ENCODE measurements at places on chromosomes 1 and 21. TPM values are rescaled to one million over a fixed set of nuclear protein-coding genes. Genes with fewer than 3 reads are reported as not detected.

- H3K27me3 ChIP-seq: no peaks in the 10 kb centered on the region
- H3K4me3 ChIP-seq: no peak overlapping the region
- peak overlapping the region; percentile 23 for H3K27ac ChIP-seq
- peaks cover 5% of the 10 kb centered on the region for H3K4me1 ChIP-seq
These were observed 15.5 kb upstream of the PPP1R15B start for GRCh38 chr1:204426971-204427701.

CNIH4 gene
- total RNA-seq: 19.2 TPM

KRTAP19-3 gene
- total RNA-seq: not detected

- no peaks in the 10 kb centered on the region for H3K27me3 ChIP-seq
- H3K36me3 ChIP-seq: no peaks in the 10 kb centered on the region
- no peak overlapping the region for H3K4me3 ChIP-seq
- H3K4me1 ChIP-seq: no peaks in the 10 kb centered on the region
- DNase-seq: no peak
These were observed 73.0 kb downstream of the PTPRC start for GRCh38 chr1:198711837-198712236.

DNA sequence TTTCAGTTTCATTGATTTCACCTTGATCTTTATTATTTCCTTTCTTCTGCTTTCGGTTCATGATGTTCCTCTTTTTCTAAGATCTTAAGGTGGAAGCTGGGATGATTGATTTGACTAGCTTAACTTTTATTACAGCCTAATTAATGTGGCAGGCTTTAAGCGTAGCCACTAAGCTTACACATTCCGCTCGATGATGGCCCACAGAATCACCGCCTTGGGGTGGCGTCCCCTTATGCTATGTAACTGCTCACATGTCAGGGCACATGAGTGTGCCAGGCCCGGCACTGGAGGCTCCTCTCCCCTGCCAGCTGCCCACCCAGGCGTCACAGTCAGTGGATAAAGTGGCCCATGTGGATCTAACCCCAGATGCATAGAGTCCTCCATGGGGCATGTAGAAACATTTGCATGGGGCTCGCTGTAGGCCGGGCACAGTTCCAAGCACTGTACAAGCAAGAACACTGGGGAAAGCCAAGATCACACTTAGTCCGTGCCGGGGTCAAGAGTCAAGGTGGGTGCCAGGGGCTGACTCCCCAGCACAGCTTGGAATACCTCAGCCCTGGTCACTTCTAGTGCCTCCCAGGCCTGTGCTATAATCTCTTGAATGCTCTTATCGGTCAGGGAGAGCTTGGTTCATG, 41.7 kb downstream of the PKNOX1 start:
- no peak overlapping the region for H3K4me3 ChIP-seq
- DNase-seq: no peak
- H3K4me1 ChIP-seq: no peaks in the 10 kb centered on the region
- H3K27me3 ChIP-seq: no peaks in the 10 kb centered on the region

DNA sequence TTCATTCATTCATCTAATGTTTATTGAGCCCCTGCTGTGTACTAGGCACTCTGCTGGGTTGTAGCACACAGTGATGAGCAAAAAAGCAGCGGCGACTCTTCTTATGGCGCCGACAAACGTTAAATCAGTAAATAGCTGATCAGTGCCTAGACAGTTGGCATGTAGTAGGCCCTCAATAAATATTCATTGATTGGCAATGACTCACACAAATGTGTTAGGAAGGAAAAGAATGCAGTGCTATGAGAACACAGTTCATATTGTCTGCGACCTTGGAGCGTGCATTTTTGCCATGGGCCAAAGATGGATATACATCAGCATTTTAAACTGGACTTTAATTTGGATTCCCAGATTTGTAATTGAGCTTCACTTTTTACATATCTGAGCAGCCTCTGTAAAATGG, 52.0 kb downstream of the PRDM2 start:
- no peak for DNase-seq
- H3K36me3 ChIP-seq: no peaks in the 10 kb centered on the region
- H3K27me3 ChIP-seq: no peaks in the 10 kb centered on the region
- H3K4me3 ChIP-seq: no peak overlapping the region
- no peak overlapping the region for H3K27ac ChIP-seq
- peaks cover 45% of the 10 kb centered on the region for H3K4me1 ChIP-seq

DNA sequence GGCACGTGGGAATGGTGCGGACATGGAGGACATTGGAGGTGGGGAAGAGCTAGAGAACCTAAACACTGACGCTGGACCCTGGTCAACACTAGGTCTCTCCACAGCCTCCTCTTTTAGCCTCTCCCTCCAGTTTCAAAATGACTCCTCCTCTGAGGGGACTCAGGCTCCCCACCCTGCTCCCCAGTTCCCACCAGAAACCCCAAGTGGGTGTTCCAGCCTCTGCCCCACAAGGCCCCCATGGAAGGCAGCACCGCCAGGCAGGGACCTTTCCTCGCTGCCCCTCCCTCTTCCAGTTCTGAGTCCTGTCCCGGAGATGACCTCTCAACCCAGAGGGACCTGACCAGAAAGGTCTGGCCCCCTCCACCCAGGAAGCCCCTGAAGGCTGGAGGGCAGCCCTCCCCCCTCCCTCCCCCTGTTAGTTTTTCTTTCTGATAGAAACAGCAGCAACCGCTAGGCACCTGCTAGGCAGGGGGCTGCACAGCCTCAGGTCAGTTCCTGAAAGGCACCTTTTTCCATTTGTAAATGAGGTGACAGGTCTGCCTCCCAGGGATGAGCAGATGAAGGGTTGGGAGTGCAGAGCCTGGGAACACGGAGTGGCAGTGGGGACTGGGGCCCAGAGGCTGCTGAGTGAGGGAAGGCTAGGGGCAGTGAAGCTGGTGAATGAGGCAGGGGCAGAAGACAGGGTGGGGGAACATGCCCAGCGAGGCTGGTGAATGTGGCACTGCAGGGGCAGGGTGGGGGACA, 9.3 kb upstream of the ITGB2 start:
- peaks cover 60% of the 10 kb centered on the region for H3K4me1 ChIP-seq
- no peaks in the 10 kb centered on the region for H3K36me3 ChIP-seq
- peak overlapping the region; percentile 83 for H3K27ac ChIP-seq
- H3K27me3 ChIP-seq: peaks cover 15% of the 10 kb centered on the region
- no peak overlapping the region for H3K4me3 ChIP-seq
- no peak for DNase-seq

DNA sequence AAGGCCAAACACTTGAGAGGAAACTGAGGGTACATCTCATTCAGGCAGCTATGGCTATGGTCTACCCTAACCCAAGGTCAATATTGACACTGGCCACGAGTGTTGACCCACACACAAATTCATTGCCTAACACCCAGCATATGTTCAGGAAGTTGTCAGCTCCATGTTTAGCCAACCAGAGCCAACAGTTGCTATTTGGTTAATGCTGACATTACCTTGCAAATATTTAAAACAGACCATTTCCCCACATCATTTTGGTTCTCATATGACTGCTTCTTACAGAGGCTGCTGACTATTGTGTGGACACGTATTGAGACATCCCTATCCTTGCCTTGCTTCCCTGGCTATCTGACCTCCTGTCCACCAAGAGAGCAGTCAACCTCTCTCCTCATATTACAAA, 97.3 kb downstream of the LMX1A start:
- no peaks in the 10 kb centered on the region for H3K27me3 ChIP-seq
- DNase-seq: no peak

PYGO2 gene
- total RNA-seq: 30.0 TPM

DNA sequence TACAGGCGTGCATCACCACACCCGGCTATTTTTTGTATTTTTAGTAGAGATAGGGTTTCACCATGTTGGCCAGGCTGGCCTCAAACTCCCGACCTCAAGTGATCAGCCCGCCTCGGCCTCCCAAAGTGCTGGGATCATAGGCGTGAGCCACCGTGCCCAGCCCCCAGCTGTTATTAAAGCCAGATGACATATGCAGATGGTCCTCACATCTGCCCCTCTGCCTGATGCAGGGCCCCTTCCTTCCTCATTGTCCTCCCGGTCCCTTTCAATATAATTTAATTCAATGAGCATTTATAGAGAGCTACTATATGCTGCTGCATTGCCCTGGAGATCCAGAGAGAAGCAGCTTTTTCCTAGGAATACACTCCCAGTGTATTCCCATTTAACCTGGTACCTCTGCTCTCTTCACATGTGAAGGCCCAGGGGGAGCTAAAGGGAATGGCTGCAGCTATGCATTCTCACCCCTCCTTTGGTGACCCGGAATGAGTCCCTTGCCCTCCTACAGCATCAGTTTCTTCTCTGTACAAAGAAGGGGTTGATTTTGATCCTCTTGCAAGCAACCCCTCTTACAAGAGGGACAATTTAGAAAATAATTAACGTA, 55.6 kb downstream of the L1TD1 start:
- H3K27ac ChIP-seq: no peak overlapping the region
- no peaks in the 10 kb centered on the region for H3K36me3 ChIP-seq
- no peaks in the 10 kb centered on the region for H3K27me3 ChIP-seq
- H3K4me3 ChIP-seq: no peak overlapping the region
- no peak for DNase-seq
- no peaks in the 10 kb centered on the region for H3K4me1 ChIP-seq

TM2D1 gene
- total RNA-seq: 26.3 TPM

- peaks cover 13% of the 10 kb centered on the region for H3K4me1 ChIP-seq
- H3K27me3 ChIP-seq: no peaks in the 10 kb centered on the region
- peak overlapping the region; percentile 75 for H3K4me3 ChIP-seq
- DNase-seq: no peak
These were observed 558 bp upstream of the PGD start for GRCh38 chr1:10398278-10398733.

DNA sequence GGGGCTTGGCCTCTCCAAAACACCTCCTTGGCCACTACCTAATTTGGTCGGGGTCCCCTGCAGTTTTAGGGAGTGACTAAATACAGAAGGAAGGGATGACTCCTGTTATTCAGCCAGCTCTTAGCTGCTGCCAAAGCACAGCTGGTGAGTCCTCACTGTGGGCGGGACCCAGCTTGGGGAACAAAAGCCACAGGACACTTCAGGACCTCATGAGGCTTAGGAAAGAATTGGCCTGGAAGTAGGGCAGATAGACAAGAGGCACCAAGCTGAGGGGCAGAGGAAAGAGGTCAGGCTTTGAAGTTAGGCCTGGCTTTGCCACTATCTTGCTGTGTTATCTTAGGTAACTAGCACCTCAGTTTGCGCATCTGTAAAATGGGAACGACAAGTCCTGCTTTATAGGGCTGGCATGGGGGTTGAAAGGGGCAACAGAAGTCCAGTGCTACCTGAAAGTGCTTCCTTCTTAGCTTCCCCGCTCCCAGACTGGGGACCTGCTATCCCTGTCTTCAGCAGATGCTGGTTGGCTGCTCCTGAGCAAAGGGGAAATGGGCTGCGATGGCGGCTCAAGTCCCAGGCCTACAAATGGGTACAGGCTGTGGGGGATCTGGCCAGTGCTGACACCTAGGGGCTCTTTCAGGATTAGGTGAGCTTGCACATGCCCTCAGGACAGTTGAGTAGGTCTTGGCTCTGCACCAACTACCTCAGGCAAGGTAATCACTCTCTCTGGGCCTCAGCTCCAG, 15.7 kb downstream of the IFI6 start:
- no peaks in the 10 kb centered on the region for H3K36me3 ChIP-seq
- H3K4me1 ChIP-seq: peaks cover 28% of the 10 kb centered on the region
- peak; percentile 79 for DNase-seq
- peak overlapping the region; percentile 77 for H3K27ac ChIP-seq

GRCh38 chr1:73366734-73367413, 831.1 kb downstream of the LRRIQ3 start:
- no peak for DNase-seq
- no peak overlapping the region for H3K27ac ChIP-seq
- H3K4me1 ChIP-seq: no peaks in the 10 kb centered on the region
- no peak overlapping the region for H3K4me3 ChIP-seq
- H3K36me3 ChIP-seq: no peaks in the 10 kb centered on the region

DNA sequence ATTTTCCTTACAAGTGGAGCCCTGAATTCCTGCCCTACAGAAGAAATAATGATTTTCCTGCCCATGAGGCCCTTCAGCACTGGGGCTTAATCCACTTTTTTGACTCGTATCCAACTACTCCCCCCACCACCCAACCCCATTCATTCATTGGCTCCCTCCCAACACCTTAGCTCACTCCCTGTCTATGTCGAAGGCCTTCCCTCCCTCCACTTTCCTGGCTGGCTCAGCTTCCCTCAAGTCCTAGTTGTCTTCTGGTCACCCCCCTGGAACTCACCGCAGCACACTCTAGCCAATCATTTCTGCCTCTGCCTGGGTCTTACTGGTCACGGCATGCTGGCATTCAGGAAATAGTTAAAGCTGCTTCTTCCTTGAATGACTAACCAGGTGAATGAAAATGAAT, 118.9 kb downstream of the PGBD5 start:
- H3K27ac ChIP-seq: no peak overlapping the region
- peaks cover 2% of the 10 kb centered on the region for H3K4me1 ChIP-seq
- DNase-seq: no peak
- no peaks in the 10 kb centered on the region for H3K36me3 ChIP-seq
- no peak overlapping the region for H3K4me3 ChIP-seq

DNA sequence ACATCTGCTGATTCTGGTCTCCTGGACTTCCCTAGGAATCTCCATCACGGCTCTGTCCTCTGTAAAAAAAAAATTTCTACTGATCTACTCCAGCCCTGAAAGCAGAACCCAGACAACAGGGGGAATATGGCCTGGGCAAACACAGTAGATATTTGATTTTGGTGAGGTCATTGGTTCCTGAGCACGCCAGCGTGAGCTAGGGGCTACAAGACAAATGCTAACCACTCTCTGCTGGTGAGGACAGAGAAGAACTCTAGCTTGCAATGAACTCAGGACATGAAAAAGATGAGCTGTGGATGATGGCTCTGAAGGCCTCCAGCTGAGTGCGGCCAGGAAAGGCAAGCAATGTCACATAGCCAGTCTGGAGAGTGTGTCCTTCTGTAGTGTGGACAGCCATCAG, 17.2 kb upstream of the FYB2 start:
- no peak for DNase-seq
- H3K4me1 ChIP-seq: no peaks in the 10 kb centered on the region
- H3K4me3 ChIP-seq: no peak overlapping the region
- no peaks in the 10 kb centered on the region for H3K36me3 ChIP-seq

Measured in upper lobe of left lung (tissue), 6 donors.